ENCODE measurements at places on chromosomes 4 and X.

- no peak for DNase-seq
These were observed 59.4 kb upstream of the ADRA2C start for GRCh38 chr4:3706565-3707422.

- DNase-seq: no peak
These were observed 15.7 kb upstream of the ODAM start for GRCh38 chr4:70179811-70180210.

- DNase-seq: no peak
These were observed 51.5 kb downstream of the TMEM165 start for GRCh38 chr4:55447108-55447708.

DNA sequence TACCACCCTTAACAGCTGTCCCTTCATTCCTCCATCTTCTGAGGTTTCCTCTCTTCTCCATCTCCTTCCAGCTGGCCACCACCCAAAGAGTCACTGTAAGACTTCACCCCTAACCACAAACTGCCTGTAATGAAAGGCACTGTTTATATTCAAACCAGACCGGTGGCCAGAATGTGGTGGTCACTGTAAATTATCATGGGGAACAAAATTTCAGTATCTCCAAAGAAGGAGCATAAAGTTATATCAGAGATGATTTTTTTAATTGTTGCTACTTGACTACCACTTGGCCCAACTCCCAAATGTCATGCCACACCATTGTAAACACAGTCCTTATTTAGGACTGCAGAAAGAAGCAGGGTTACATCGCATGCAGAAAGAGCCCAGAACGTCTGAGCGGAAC, 44.8 kb downstream of the SMARCA1 start:
- no peak for DNase-seq

GRCh38 chr4:19128176-19128575, 1106.6 kb upstream of the LCORL start:
- DNase-seq: no peak

DNA sequence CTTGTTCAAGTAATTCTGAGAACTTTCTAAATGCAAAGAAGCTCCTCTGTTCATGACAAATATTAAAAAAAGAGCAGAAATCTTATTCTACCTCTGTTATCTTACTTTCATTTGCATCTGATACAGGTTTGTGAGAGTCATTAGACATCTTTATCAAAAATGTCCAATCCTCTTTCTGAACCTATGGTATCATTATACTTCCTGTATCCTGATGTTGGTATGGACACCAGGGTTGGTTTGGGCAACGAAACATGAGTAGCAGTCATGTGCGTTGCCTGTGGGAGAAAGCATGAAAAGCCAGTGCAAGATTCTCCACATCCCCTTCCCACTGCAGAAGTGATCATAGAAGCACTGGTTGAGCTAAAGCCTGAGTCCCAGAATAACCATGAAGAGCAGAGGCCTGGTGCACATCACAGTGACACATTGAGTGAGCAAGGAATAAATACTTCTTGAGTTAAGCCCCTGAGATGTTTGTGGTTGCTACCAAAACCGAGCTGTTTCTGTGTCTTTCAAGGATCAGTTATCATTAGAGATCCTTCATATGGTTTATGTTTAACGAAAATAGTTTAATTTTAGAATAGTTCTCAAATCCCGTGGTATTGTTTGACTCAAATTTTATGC, 197.2 kb downstream of the BANK1 start:
- no peak for DNase-seq

GRCh38 chrX:153865685-153866084, 20.3 kb downstream of the L1CAM start:
- DNase-seq: no peak

- DNase-seq: no peak
These were observed 18.7 kb upstream of the GABRB1 start for GRCh38 chr4:47012676-47013075.

DNA sequence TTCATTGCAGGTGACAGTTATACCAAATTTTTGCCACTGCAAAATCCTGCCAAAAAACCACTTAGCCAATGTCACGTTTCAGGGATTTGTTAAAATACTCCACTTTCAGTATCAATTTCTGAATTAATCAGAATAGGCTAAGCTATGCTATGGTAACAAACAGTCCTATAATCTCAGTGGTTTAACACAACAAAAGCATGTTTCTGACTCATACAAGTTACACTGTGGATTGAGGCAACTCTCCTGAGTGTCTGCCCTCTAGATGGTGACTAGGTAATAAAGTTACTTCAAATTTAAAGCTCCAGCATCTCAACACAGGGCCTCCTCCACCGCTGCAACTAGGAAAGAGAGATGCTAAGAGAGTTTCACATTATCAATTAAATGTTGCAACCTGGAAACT, 23.0 kb upstream of the RADX start:
- DNase-seq: no peak

DNA sequence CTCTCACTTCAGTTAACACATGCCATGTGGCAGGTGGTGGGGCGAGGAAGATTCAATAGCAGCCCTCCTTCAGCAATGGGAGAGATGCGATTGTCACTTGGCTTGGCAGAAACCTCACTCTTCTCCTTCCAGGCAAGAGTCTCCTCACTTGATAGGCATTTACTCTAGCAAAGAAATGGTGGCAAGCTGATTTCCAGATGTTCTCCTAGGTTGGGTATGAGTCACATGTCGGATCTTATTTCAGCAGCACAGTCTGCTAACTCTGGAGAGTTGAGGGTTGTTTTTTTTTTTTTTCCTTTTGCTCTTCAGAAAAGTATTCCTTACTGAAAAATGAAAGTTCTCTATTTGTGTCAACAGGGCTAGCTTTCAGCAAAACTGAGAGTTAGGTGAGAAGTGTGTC, 119.5 kb upstream of the CHRDL1 start:
- no peak for DNase-seq

DNA sequence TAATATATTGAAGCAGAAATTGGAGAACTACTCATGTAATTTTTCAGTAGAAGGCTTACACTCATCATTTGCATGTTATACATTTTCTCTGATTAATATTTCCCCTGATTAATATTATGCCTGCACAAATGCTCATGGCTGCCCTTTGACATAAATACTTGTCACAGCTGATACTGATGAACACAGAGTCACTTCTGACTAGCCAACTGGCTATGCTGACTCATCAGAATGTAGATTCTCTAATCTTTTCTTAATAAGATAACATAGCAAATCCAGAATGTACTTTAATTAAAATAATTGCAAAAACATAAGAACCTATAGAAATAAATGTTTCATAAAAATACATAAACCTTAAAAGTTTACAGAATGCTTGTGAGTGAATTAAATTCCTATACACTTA, 52.4 kb upstream of the C4orf54 start:
- no peak for DNase-seq

- DNase-seq: no peak
These were observed 202.7 kb downstream of the BANK1 start for GRCh38 chr4:101993002-101993841.

DNA sequence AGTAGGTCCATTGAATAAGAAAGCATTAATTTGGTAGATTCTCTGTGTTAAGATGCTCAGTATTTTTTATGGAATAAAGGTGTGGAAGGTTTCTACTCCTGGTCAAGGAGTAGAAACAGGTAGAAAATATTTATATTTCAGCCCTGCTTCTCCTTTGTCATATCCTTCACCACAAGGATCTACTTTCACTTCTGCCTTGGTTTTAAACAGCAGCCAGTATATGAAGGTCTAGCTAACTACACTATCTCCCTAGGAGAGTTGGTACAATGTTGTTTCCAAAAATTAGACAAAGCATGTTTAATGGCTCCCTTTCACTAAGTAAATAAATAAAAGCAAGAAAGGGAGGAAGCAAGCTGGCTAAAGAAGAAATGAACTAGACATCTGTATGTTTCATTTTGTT, 44.6 kb upstream of the GYPA start:
- no peak for DNase-seq

DNA sequence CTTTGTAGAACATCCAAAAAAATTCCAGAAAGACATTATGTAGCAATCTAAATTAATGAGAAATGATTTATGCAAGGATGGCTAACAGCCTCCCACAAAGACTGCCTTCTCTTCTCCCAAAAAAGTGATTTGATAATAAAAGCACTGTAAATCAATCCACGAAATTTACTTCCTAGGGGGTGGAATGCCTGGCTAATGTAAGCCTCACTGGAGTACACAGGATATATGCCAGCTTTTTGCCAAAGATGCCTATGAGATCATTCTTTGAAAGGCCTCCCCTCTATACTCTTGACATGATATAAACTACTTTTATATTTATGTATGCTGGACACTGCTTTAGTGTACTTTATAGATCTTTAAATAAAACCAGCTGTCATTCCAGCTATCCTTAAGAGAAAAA, 211.1 kb downstream of the ADAMTS3 start:
- DNase-seq: no peak

- no peak for DNase-seq
These were observed 30.9 kb upstream of the CCDC110 start for GRCh38 chr4:185502386-185502785.

GRCh38 chrX:74023203-74023602, 280.8 kb upstream of the ZCCHC13 start:
- no peak for DNase-seq

GRCh38 chrX:2489446-2490445, 11.0 kb downstream of the DHRSX start:
- no peak for DNase-seq

- DNase-seq: no peak
These were observed 10.7 kb upstream of the PASD1 start for GRCh38 chrX:151552743-151553142.

GRCh38 chr4:153465615-153466080, 512 bp upstream of the TMEM131L start:
- DNase-seq: peak; percentile 51

DNA sequence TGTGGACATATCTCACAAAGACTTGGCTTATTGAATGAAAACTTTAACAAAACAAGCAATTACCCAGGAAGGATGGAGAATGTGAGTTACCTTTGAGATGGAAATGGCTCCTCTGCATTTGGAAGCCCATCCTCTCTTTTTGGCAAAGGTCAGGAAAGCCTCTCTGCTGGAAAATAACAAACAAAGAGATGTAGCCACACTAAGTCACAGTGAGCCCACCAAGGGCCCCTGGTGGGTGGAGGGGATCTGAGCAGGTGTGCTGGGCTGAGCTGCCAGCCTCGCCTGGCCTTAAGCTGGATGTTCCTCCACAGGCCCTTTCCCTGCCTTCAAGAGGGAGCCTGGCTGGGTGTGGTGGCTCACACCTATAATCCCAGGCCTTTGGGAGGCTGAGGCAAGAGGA, 269.2 kb downstream of the HNRNPD start:
- no peak for DNase-seq

DNA sequence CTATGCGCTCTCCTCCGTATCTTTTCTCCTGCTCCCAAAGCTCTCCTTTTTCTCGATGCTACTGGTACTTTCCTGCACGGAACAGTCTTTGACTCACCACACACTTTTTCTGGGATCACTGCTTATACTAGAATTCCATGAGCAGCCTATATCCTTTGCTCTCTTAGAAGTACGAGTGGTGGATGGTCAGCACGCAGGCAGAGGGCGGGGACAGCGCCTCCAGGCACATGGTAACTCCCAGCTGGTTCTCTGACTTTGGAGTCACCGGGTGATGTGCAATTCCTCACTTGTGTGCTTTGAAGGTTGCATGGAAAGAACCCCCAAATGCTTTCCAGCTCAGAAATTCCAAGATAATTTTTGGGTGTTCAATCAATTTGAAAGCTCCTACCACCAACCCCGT, 56.0 kb downstream of the STX18 start:
- DNase-seq: no peak

DNA sequence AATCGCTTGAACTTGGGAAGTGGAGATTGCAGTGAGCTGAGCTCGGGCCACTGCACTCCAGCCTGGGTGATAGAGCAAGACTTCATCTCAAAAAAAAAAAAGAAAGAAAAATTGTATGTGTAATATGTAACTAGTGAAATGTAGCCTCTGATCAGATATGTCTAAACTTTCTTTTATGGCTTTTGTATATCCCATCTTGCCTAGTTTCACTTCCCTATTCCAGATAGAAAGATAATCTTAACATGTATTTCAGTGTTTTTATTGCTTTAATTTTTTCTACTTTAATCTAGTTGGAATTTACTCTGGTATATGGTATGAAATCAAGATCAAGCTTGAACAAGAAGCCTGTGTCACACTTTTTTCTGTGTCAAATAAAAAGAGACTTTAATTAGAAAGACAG, 1.9 kb upstream of the ZNF41 start:
- DNase-seq: no peak

DNA sequence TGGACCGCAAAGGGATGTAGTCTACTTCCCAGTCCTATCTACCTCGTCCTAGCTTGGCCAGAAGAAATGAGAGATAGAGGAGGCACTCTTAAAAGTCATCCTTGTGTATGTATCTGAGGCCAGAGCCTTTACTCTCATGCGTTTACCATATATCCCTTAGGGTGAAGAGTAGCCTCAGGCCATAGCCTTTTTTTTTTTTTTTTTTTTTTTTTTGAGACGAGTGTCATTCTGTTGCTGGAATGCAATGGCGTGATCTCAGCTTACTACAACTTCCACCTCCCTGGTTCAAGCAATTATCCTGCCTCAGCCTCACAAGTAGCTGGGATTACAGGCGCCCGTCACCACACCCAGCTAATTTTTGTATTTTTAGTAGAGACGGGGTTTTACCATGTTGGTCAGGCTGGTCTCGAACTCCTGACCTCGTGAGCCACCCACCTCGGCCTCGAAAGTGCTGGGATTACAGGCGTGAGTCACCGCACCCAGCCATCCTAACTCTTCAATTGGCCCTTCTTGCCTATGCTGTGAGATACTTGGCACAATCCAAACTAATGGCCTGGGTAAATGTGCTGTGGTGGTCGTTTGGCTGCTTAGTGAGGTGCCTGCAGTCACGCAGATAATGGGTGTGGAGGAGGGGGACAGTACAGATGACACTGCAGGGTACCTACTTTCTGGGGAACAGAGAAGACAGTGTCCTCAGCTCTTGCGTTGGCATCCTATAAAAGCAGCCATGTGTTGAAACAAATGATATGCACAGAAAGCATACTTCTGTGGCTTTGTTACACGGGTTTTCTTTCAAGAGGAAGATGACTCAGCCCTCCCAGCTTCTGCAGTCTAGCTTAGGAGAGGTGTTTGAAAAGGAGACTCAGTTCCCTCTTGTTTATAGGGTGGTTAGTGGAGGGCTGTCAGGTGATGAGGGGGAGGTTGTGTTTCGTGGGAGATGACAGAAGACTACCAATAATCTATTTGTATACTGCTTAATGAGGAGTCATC, 10.4 kb upstream of the DGAT2L6 start:
- no peak for DNase-seq

GRCh38 chr4:177001271-177002175, 208.8 kb upstream of the VEGFC start:
- peak; percentile 10 for DNase-seq

- DNase-seq: no peak
These were observed 8.9 kb downstream of the PRRG3 start for GRCh38 chrX:151704041-151704663.

DNA sequence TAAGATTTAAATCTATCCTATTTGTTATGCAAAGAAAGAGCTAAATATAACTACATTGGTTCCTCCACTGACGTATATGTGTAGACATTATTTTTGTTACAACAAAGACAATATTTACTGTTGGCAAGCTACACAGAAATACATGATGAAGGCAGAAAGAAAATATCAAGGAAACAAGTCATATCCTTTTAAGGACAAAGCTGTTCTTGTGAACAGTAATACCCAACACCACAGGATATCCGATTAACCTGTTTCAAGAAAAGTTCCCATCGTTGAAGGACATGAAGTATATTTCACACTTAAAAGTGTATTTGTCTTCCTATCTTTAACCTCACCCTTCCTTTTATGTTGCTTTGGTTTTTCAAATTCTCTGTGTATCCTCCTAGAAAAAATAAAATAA, 235.8 kb upstream of the AADAT start:
- no peak for DNase-seq

All from nucleus accumbens (tissue), 56 donors.